ENCODE measurements at places on chromosomes 6 and 20.

DNA sequence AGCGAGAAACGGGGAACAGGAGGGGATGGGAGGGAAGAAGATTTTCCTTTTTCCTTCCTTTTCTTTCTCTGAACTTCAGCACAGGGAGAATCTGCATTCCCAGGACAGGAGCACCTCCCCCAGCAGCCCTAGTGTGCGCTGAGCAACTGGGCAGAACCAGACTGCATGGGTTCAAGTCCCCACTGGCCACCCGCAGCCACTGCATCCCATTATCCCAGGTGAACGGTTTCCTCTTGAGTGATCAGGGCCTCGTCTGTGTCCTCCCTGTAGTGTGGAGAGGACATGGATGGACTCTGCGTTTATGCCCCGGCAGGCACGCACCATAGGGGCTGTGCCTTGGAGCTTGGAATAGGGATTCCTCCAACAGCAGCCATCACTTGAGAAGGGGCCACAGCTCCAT is 53.0 kb downstream of the ANKRD60 start:
- H3K36me3 ChIP-seq: no peaks in the 10 kb centered on the region
- no peaks in the 10 kb centered on the region for H3K4me1 ChIP-seq
- no peak overlapping the region for H3K27ac ChIP-seq

DNA sequence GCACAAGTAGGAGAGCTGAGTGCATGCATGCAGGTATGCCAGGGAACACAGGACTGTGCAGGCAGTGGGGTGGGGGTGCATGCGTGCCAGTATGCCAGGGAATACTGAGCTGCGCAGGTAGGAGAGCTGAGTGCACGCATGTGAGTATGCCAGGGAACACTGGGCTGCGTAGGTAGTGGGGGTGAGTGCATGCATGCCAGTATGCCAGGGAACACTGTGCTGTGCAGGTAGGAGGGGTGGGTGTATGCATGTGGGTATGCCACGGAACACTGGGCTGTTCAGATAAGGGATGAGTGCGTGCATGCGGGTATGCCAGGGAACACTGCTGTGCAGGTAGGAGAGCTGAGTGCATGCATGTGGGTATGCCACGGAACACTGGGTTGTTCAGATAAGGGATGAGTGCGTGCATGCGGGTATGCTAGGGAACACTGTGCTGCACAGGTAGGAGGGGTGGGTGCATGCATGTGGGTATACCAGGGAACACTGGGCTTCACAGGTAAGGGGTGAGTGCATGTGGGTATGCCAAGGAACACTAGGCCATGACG is 77.4 kb downstream of the LRFN2 start:
- DNase-seq: no peak
- no peaks in the 10 kb centered on the region for H3K4me1 ChIP-seq
- H3K36me3 ChIP-seq: no peaks in the 10 kb centered on the region
- H3K27ac ChIP-seq: no peak overlapping the region

DNA sequence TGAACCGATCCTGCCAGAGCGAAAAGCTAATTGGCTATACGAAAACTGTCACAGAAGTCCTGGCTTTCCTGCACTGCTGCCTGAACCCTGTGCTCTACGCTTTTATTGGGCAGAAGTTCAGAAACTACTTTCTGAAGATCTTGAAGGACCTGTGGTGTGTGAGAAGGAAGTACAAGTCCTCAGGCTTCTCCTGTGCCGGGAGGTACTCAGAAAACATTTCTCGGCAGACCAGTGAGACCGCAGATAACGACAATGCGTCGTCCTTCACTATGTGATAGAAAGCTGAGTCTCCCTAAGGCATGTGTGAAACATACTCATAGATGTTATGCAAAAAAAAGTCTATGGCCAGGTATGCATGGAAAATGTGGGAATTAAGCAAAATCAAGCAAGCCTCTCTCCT is 14.2 kb downstream of the CCR6 start:
- no peak overlapping the region for H3K27ac ChIP-seq
- H3K36me3 ChIP-seq: no peaks in the 10 kb centered on the region
- no peaks in the 10 kb centered on the region for H3K27me3 ChIP-seq
- no peaks in the 10 kb centered on the region for H3K4me1 ChIP-seq
- no peak overlapping the region for H3K4me3 ChIP-seq
- DNase-seq: no peak

DNA sequence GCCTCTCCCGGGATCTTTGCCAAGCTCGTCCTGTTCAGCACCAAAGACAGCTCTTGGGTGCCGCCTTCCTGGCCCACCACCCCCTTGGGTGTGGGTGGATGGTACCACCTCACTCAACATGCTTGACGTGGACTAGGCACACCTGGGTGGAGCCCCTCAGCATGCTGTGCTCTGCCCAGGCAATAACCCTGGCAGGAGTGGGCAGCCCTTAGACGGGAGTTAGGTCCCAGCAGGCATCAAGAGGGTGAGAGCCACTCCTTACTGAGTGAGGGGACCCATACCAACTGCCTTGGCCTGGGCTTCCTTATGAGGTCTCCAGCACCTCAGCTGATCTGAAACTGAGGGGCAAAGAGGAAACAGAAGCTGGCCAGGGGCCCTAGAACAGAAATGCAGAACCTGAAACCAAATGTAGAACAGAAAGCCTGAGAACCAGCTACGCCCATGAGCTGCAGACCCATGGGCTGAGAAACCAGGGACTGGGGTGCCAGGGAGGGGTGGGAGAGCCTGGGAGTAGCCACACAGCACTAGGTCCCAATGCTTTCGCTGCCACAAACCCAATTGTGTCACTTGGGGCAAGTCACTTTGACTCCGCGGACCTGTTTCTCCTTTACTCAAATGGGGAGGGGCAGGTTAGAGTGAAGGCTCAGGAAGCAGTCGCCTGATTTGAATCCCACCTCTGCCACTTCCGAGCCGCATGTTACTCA is 2.0 kb downstream of the FGD2 start:
- no peak overlapping the region for H3K4me3 ChIP-seq
- H3K27me3 ChIP-seq: no peaks in the 10 kb centered on the region
- no peak overlapping the region for H3K27ac ChIP-seq
- H3K4me1 ChIP-seq: peaks cover 32% of the 10 kb centered on the region
- no peak for DNase-seq
- H3K36me3 ChIP-seq: no peaks in the 10 kb centered on the region

DNA sequence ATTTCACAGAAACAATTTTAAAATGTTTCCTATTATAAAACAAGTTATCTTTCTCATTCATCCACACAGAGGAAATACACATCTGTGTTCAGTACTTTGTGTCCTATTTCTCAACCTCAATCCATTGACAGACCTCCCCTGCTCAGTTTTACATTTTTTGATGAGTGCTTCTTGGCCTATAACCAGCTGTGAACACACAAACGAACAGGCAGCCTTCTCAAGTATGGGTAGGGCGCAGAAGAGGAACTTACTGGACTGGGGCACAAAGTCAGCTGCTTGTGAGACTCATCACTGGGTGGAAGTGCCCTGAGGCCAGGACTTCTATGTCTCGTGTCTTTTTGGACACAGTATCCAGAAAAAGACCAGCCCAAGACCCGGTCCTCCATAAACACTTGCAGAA is 2.8 kb downstream of the RPS6KA2 start:
- H3K4me1 ChIP-seq: peaks cover 7% of the 10 kb centered on the region
- no peak overlapping the region for H3K4me3 ChIP-seq
- no peak for DNase-seq

- no peaks in the 10 kb centered on the region for H3K36me3 ChIP-seq
- no peaks in the 10 kb centered on the region for H3K27me3 ChIP-seq
These were observed 8.1 kb upstream of the ZC3H12D start for GRCh38 chr6:149492798-149493343.

GRCh38 chr6:36491378-36491965 is 48.7 kb downstream of the KCTD20 start:
- no peaks in the 10 kb centered on the region for H3K4me1 ChIP-seq
- no peak overlapping the region for H3K4me3 ChIP-seq
- no peaks in the 10 kb centered on the region for H3K27me3 ChIP-seq
- no peak overlapping the region for H3K27ac ChIP-seq
- DNase-seq: no peak

GRCh38 chr6:111959766-111960165 is 86.5 kb upstream of the FYN start:
- no peak overlapping the region for H3K27ac ChIP-seq
- no peak overlapping the region for H3K4me3 ChIP-seq
- H3K36me3 ChIP-seq: no peaks in the 10 kb centered on the region
- H3K27me3 ChIP-seq: no peaks in the 10 kb centered on the region
- DNase-seq: no peak
- H3K4me1 ChIP-seq: no peaks in the 10 kb centered on the region

GRCh38 chr20:44070139-44070900 is 116.7 kb downstream of the JPH2 start:
- no peaks in the 10 kb centered on the region for H3K27me3 ChIP-seq
- H3K27ac ChIP-seq: peak overlapping the region; percentile 99
- H3K4me1 ChIP-seq: peaks cover 42% of the 10 kb centered on the region

DNA sequence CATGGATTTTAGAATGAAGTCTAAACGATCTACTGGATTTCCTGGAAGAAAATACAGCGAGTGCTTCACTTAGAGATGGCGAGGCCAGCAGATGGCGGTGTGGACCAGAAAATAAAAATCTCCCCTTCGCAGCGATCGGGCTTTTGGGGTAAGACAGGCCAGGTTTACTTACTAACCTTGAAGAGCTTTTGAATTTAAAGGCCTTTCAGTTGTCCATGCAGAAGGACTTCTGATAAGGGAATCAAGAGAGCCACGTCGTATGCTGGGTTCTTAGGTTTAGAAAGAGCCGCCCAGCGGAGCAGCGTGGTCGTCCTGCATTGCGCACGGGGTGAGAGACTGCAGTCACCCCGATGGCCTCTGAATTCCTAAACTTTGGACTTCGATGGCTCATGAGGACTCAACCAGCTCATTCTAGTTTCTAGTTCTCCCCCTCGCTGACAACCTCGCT is 125.2 kb upstream of the RALGAPA2 start:
- no peak overlapping the region for H3K27ac ChIP-seq
- no peak overlapping the region for H3K4me3 ChIP-seq
- no peaks in the 10 kb centered on the region for H3K36me3 ChIP-seq
- DNase-seq: peak; percentile 32
- H3K27me3 ChIP-seq: no peaks in the 10 kb centered on the region

DNA sequence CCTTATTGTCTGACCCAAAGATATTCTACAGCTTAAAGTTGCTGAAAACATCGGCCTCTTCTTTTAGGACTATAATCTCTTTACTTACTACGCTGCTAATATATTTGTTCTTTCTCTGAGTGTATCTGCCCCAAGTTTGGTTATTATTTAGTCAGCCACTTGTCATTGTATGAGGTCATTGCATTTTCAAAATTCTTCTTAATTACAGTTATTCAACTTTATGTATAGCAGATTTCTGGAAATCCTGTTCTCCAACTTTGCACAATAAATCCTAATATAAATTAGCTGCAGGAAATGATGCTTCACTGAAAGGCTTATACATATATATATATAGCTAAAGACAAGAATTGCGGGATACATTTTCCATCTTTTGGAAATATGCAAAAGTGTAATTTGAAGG is 88.5 kb upstream of the HIVEP1 start:
- H3K36me3 ChIP-seq: no peaks in the 10 kb centered on the region
- no peak for DNase-seq
- H3K4me3 ChIP-seq: no peak overlapping the region
- H3K4me1 ChIP-seq: no peaks in the 10 kb centered on the region

DNA sequence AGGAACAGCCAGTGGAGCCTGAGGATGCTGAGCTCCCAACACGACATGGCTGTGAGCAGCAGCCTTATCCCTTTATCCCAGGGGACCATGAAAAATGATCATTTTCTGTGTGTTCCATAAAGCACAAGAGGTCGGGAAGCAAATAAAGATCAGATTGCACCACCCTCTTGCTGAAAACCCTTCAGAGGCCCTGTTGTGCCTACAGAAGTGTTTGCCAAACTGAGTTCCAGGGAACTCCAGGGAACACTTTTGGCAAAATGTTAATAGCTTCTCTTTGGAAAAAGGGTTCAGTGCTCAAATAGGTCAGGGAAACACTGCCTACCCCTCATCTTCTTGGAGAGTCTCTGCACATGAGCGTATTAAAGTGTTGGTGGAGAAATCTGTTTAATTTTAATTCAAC is 24.4 kb downstream of the ARMC2 start:
- H3K36me3 ChIP-seq: no peaks in the 10 kb centered on the region
- H3K4me1 ChIP-seq: peaks cover 72% of the 10 kb centered on the region
- H3K4me3 ChIP-seq: no peak overlapping the region
- DNase-seq: no peak
